ENCODE measurements at places on chromosomes 6 and 20.

DNA sequence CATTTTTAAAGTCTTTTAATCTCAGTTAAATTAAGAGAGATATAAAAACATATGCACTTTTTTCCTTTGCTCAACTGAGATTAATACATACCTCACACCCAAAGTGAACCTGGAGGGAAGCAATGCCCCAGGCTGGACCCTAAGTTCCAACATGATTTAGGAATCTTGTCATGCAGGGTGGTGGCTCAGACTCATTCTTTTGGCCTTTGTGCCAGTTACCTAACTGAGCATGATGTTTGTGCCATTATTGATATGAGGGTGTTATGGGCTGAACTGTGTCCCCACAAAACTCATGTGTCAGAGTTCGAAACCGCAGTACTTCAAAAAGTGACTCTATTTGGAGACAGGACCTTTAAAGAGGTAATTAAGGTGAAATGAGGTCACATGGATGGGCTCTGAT lies 188.0 kb downstream of the ARHGAP18 start:
- no peak for DNase-seq

DNA sequence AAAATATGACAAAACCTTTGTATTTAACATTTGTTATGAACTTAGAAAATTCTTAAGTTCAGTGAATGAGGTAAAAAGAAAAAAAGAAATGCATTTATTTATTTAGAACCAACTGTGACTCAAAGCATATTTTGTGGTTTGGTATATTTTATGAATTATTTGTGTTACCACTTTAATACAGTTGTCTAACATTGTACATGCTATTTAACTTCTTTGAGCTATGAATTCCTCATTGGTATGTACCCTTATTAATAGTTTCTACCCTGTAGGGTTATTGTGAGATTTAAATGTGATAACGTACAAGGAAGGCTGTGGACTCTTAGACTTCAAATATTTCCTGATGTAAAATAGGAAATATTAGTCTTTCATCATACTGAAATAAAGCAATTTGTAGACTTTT lies 162.6 kb downstream of the MMUT start:
- no peak for DNase-seq

DNA sequence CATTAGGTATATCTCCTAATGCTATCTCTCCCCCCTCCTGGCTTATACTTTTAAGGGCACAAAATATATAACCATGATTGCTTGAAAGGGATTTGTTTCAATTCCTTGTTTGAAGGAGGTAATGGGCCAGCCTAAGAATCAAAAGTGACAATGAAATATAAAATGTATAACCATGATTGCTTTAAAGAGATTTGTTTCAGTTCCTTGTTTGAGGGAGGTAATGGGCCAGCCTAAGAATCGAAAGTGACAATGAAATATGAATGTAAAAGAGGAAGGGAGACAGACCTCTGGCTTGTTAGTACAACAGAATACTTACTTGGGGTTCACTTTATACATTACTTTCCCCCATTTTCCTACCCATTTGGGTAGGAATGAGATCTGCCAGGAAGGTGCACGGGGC lies 55.5 kb downstream of the FOXC1 start:
- no peak for DNase-seq

DNA sequence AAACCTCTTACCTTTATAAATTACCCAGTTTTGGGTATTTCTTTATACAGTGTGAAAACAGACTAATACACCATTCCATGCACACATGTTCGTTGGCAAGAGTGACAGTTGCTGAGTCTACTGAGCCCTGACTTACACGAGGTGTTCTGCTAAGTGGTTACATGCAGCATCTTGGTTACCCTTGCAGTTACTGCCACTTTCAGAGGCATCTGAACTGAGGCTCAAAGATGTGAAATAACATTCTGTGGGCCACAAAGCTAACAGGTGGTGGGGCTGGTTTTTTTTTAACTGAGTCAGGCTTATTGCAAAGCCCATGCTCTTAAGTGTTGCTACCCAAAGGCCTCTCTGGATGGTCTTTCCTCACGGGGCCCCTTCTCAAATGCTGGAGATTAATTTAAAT lies 54.4 kb upstream of the GTSF1L start:
- no peak for DNase-seq

DNA sequence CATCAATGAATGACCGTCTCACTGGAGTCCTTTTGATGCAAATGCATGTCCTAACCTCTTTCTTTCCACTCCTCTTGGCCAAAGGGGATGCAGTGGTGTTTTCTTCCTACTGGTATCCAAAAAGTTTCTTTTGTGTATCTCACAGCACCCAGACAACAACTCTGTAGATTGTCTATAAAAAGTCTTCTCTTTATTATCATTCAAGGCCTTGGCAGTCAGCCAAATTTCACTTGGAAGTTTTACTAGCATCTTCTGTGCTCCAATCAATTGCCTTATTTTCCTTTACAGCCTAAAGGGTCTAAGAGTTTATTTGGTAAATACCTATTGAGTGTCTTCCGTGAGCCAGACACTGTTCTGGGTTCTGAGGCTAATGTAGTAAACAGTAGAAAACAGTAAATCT lies 150.2 kb upstream of the RNF217 start:
- no peak for DNase-seq

- DNase-seq: no peak
These were observed 55.9 kb downstream of the TBC1D7 start for GRCh38 chr6:13272131-13273046.

- DNase-seq: peak; percentile 67
These were observed 1.4 kb upstream of the TRIM39 start for GRCh38 chr6:30325150-30325872.

DNA sequence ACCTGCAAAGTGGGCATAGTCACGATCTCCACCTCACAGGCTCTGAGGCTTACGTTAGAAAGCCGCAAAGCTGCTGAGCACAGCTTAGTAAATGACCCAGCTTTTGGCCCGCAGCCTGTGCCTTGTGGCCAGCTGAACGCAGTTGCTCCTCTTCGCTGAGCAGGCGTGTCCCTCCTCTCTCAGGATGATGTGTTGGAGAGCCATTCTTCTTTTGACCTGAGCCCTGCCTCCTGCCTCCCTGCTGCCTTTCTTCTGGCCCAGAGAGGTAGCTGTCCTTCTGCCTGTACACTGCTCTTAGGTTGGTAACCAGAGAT lies 47.6 kb upstream of the MYL9 start:
- peak; percentile 53 for DNase-seq

- no peak for DNase-seq
These were observed 285.8 kb upstream of the TBX18 start for GRCh38 chr6:85050149-85050548.

- DNase-seq: no peak
These were observed 657.7 kb upstream of the CITED2 start for GRCh38 chr6:140032189-140032588.

DNA sequence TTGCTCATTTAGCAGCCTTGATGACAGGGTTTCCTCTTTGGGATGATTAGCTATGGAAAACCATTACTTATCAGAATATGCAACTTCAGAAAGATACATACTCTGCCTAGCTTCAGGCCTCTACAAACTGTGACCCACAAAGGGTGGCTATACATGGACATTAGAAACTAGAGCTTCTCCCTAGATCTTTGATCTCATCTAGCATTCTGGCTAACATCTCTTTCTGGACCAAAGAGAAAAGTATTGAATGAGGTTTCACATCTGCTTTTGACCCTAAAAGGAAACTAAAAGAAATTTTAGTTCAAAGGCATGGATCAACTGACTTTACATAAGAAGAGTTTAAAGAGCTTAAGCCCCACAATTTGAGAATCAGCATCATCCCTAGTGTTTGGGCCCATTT lies 12.4 kb upstream of the HMGN3 start:
- no peak for DNase-seq

DNA sequence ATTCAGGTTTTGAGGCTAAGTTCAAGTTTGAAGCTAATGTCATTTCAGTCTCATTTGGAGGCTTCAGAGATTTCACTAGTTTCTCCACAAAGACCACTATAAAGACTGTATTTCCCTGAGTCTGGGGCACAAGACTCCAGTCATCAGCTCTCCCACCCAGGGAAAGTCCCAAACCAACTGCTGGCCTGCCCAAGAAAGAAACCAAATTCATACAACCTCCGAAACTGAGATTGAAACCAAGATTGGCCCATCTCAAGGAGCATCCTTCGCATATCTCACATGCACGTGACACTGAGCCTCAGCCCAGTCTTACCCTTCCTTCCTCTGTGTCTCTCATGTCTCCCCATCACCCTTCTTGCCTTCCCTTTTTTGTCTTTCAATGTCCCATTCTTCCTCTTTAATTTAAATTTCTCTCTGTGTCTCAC lies 3.5 kb upstream of the LTA start:
- no peak for DNase-seq

GRCh38 chr20:56957737-56958553 lies 308.5 kb downstream of the BMP7 start:
- no peak for DNase-seq

GRCh38 chr20:58755766-58756449 lies 63.3 kb downstream of the NPEPL1 start:
- no peak for DNase-seq

DNA sequence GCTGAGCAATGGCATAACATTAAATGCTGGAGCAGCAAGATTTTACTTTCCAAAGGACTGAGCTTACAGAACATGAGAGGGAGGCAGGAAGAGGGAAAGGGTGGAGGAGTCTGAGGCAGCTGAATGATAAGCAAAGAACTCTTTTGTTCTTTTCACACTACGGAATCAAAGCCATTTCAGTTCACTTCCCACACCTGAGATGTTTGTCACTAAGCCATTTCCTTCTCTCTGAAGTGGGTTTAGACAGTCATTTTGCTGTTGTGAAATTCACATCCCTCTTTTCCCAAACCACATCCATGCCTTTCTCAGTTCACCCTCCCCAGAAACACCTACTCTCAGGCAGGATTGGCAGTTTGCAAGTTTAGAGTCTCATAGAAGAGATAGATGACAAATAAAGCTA lies 267.9 kb downstream of the ADGRG6 start:
- no peak for DNase-seq

DNA sequence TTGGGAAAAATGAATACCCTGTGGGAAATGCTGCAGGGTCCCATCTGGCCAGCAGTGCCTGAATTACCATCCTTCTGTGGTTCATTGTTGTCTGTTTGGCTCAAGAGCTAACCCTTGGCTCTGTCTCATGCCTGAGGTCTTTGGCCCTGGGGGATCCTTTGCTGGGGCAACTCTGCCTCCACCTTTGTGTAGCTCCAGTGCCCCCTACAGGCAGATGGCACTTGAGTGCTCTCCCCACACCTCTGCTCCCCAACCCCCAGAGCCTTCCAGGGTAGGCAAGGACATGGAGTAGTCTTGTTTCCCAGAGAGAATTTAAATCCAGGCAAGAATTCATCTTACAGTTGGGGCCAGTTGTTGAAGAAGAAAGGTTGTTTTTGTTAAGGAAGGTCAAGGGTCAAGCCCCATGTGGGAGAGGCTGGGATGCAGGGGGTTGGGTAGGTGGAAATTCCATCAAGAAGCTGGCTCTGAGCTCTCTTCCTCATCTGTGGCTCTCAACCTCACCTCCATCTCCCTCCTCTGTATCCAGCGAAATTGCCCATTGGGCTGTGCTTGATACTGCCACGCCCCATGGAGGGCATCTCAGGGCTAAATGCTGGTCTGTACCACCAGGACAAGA lies 44.2 kb downstream of the ZNF831 start:
- peak; percentile 18 for DNase-seq

DNA sequence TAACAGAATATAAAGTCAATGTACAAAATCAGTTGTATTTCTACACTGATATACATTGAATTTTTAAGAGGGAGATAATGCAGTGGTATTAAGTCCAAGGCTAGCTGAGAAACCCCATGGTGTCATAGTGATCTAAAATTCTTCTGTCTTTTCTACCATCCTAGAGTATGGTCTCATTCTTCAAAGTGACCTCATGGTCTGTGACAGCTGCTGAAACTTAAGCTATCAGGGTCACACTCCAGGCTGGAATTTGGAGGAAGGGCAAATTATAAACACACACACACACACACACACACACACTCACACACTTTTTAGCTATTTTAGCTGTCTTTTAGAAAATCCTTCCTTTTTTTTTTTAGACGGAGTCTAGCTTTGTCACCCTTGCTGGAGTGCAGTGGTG lies 47.3 kb upstream of the DYNLRB1 start:
- DNase-seq: no peak

- no peak for DNase-seq
These were observed 651.6 kb downstream of the UTRN start for GRCh38 chr6:144936764-144937163.

- peak; percentile 22 for DNase-seq
These were observed 7.9 kb upstream of the GMNN start for GRCh38 chr6:24766680-24767462.

DNA sequence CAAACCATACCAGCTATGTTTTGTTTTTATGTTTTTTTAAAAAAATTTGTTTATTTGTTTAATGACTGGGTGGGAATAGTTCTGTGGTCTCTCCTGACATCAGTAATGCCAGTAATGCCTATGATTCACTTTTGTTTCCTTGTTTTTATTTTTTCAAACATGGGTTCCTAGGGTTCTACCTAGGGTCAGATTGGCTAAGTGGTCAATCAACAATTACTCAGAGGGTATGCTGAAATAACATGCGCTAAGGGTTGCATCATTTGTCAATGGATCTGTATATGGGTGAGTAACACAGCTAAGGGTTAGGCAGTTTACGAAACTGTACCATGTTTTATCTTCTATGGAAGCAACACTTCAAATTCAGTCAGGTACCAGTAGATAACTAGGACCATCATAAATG lies 583.8 kb upstream of the GJE1 start:
- no peak for DNase-seq

DNA sequence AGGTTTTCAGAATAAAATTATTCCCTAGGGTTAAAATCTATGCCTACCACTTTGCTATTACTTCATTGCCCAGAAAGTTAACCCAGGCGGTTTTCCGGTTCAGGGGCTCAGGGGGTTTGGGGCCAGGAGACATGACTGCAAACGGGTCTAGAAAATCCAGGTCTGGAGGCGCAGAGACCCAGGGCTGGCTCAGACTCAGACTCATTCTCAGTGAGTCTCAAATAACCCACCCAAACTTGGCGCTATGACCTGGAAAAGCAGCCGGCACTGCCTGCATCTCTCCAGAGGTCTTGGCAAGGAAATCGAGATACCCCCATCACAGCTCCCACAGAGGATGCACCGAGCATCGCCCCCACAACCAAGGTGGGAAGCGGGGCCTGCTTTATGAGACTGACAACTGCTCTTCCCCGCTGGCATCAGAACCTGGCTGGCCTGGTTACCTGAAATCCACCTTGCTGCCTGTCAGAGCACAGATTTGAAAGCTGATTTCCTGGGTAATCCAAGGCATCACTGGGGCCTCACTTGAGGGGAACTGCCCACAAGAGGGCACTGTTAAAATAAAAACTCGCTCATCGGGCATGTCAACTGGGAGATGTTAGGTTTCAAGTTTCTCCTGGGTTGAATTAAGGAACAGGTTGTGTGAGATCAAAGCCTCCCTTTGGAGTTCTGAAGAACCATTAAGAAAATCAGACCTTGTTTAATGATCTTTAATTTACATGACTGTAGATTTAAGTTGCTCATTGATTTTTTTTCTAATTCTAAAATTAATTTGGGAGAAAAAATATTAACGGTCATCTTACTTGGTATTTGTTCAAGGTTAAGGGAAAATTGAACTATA lies 55.1 kb downstream of the KIF16B start:
- peak; percentile 66 for DNase-seq

Measured in cerebellar cortex (tissue), 1 donor.